ENCODE measurements at places on chromosomes 11 and 22.

DNA sequence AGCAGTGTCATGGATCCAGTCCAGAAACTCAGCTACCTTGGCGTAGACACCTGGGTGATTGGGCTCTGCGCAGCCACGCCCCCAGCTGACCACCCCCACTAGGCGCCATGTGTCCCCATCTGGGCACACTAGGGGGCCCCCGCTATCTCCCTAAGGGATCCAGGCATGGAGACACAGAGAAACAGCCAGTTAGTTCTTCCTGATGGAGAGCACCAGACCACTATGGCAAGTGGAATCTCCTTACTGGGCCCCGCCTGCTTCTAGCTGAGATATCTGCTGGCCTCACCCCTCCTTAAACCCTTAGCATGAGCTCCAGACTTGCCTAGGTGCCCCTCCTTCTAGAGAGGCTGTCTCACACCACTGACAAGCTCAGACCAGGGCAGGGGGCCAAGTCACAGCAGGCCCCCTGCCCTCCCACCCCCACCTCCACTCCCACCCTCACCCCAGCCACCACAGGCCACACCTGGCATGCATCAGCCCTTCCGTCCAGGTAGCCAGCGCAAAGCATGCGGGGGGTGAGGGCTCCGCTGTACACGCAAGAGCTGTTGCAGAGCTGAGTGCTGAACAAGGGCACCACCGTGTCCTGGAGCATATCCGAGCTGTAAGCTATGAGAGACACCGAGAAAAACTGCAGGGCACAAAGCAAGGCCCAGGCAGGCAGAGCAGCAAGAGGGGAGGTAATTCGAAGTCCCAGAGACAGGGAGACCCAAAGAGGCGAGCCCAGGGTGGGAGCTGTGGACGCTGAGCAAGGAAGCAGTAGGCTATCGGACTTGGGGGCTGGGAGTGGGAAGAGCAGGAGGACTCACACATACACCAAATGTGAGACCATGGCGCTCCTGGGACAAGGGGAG lies 16.1 kb downstream of the TMPRSS5 start:
- DNase-seq = no peak

DNA sequence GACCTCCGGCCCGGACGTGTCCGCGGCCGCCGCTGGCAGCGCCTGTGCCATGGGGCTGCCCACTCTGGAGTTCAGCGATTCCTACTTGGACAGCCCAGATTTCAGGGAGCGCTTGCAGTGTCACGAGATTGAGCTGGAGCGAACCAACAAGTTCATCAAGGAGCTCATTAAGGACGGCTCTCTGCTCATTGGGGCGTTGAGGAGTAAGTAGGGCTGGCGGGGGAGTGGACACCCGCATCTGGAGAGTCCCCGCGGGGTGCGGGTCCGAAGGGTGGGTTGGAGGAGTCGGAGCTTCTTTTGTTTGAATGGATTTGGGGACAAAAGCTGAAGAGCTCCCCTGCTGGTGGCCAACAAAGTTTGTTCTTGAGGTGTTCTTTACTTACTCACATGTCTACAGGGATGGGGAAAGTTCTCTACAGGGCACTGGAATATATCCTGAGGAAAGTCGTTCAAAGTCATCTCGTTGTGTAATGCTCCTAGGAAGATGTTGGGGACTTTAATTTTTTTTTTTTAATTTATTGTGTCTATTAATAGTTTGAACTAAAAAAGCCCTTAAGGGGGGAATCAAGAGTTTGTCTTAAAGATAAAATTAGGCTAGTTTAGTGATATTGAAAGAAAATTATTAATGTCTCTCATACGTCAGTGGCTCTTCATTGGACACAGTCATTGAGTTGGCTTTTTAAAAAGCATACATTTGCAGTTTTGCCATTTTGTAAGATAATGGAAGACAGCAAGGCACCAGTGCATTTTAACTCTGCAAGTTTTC lies 725 bp downstream of the ARHGAP42 start:
- peak; percentile 13 for DNase-seq

- DNase-seq = no peak
Measured at GRCh38 chr22:21759093-21759492, 23.5 kb upstream of the YPEL1 start.

DNA sequence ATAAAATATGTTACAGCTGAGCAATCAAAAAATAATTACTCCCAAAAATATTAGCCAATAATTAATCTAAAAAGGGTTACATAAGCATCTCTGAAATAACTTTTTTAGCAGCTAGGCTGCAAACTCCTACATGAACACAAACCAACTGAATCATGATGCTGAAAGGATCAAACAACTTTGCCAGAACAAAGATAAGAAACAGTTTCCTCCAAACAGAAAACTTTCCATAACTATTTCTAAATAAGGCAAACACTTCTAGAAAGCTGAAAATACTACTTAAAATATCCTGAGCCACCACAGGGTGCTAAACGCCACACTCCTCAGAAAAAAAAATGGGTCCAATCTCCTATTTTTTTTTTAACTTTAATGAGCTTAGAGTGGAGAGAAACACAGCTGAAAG lies 68.6 kb upstream of the ARHGAP32 start:
- no peak for DNase-seq

- DNase-seq = no peak
Measured at GRCh38 chr11:36689442-36689841, 91.4 kb upstream of the RAG2 start.

GRCh38 chr11:128420951-128421350 lies 166.4 kb downstream of the ETS1 start:
- no peak for DNase-seq

DNA sequence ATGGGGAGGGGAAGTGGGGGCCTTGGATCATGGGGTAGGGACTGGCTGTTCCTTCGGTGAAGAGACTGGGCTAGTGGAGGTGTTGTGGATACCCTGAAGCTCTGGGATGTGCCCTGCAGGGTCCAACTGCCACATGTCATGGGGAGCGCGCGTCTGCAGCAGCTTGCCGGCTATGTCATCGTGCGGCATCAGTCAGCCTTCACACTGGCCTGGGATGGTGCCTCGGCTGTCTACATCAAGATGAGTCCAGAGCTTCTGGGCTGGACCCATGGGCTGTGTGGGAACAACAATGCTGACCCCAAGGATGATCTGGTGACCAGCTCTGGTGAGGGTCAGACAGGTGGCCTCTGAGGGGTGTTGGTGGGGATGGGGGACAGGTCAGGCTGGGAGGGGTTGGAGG lies 9.9 kb downstream of the OTOG start:
- DNase-seq = no peak

DNA sequence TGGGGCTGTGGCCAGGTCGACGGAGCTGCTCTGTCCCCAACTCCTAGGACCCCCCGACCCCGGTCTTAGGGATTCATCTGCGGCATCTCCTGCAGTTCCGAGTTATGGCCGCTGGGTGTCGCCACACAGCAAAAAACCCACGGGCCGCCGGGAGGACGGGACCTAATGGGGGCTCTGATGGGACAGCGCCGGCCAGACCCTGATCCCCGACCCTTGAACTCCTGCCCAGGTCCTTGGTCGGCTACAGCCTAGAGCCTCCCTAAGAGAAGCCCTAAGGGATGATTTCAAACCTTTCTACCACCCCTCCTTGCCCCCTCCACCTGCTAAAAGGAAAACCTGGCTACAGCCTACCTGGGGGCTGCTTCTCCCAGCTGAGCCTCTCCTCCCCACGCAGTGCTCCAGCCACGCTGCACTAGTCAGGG lies 30.8 kb upstream of the LRRC10B start:
- DNase-seq = peak; percentile 27

DNA sequence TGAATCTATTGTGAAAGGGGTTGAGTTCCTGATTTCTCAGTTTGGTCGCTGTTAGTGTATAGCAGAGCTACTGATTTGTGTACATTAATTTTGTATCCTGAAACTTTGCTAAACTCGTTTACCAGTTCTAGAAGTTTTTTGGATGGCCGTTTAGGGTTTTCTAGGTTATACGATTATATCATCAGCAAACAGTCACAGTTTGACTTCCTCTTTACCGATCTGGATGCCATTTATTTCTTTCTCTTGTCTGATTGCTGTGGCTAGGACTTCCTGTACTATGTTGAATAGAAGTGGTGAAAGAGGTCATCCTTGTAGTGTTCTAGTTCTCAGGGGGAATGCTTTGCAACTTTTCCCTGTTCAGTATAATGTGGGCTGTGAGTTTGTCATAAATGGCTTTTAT lies 24.6 kb upstream of the OOSP4B start:
- DNase-seq = no peak

DNA sequence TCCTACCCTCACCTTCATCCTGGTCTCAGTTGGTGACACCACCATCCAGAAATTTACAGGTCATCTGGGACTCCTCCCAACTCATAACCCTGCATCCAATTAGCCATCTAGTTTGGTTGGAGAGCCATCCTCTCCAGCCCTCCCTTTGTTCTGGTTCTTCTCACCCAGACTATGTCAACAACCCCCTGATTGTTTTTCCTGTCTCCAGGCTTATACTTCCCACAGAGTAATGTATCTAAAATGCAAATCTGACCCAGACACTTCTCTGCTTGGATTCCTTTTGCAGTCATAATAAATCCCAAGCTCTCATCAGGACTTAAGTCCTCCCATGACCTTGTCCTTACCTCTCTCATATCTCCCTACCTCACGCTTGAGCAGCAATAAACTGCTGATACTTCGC lies 3.0 kb downstream of the TTC12 start:
- peak; percentile 37 for DNase-seq

DNA sequence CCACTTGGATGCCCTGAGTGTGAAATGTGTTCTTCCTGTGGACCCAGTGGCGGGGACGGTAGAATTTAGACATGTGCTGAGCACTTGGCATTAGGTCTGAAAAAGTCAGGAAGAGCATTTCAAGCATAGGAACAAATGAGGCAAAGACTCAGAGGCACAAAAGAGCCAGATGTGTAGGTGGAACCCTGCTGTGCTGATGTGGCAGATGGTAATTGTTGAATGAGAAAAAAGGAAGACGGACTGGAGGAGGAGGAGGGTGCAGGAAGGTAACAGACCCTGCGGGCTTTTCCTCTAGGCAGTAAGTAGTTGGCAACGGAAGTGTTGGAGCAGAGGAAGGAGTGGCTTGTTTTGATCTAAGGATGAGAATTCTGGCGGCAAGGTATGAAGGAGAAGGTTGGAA lies 985.8 kb downstream of the TBC1D22A start:
- no peak for DNase-seq

All from NCI-H774 (cell line).